ENCODE measurements at places on chromosomes 1 and 21.

DNA sequence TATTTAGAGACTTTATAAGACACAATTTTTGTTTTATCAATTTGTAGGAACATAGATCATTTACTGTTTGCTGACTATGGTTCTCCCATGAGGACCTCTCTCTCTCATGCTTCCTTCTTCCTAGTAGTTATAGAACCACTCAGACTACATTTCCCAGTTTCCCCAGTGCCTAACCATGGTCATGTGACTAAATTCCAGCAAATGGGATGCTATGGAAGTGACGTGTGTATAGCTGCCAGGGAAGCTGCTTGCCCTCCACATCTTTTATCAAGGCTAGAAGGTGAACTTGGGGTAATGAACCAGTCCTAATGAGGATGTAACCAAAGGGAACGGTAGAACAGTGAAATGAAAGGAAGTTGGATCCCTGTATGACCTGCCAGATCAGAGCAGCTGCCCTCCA, 184.0 kb downstream of the MIS18A start:
- DNase-seq, result no peak

GRCh38 chr1:186843226-186843625, 14.5 kb downstream of the PLA2G4A start:
- DNase-seq, result no peak

DNA sequence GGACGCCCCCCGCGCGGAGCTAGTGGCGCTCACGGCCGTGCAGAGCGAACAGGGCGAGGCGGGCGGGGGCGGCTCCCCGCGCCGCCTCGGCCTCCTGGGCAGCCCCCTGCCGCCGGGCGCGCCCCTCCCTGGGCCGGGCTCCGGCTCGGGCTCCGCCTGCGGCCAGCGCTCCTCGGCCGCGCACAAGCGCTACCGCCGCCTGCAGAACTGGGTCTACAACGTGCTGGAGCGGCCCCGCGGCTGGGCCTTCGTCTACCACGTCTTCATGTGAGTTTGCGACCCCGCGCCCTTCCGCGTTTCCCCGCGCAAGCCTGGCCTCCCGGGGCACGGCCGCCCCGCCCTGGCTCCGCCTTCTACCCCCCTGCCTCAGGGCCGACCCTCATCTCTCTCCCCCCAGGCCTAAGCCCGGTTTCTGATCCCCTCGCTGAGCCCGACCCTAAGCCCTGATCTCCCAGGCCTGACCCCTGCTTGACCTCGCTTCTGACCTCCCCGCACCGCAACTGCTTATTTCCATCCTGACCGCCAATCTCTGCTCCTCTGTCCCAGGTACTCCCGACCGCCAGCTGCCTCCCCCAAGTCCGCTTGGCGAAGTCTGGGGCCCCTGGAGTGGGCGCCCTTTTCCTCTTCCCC, 669 bp downstream of the KCNQ4 start:
- DNase-seq, result no peak

- DNase-seq, result no peak
Measured at GRCh38 chr1:171472183-171472647, 13.1 kb upstream of the PRRC2C start.

DNA sequence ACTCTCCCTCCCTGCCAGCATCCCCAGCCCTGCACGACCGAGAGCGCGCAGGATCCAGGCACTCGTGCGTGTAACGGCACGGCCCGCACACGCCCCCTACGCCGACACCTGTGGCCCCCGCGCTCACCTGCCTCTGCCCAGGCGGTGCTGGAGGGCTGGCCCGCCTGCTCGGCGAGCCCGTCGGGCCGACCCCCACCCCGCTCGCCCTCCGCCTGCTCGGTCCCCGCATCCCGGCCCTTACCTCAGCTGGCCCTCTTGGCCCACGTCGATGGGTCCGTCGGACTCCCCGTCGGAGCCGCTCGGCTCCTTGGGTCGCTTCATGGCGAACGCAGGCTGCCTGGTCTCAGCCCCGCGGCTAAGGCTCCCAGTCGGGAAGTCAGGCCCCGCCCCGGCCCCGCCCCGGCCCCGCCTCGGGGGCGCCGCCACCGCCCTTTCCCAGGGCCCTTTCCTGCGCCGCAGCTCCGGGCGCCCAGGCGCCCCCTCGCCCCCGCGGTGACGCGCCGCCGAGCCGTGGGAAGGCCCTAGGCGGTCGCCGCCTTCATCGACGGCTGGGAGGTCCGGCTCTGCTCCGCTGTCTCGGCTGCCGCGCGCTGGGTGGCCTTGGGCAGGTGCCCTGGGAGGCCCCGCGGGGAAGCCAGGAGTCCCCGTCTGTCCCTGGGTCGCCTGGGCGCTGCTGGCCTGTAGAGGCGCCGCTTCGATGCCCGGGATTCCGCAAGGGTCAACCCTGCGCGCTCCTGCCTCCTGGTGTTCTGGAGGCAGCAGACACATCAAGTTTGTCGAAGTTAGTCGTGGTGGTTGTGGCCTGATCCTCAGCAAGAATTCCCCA, at the start of gene HEYL:
TSS of gene HEYL (minus strand) at position 339 of the 826 bp plus-strand sequence. CDS start at position 321, 18 bp downstream.
- peak; percentile 78 for DNase-seq

- no peak for DNase-seq
Measured at GRCh38 chr1:7705908-7706216, 65.2 kb upstream of the VAMP3 start.

- DNase-seq, result no peak
Measured at GRCh38 chr1:28580722-28581530, 11.1 kb upstream of the RAB42 start.

- DNase-seq, result no peak
Measured at GRCh38 chr21:14673649-14674048, 127.5 kb upstream of the SAMSN1 start.

- DNase-seq, result no peak
Measured at GRCh38 chr21:27580276-27580675, 613.4 kb upstream of the ADAMTS5 start.

DNA sequence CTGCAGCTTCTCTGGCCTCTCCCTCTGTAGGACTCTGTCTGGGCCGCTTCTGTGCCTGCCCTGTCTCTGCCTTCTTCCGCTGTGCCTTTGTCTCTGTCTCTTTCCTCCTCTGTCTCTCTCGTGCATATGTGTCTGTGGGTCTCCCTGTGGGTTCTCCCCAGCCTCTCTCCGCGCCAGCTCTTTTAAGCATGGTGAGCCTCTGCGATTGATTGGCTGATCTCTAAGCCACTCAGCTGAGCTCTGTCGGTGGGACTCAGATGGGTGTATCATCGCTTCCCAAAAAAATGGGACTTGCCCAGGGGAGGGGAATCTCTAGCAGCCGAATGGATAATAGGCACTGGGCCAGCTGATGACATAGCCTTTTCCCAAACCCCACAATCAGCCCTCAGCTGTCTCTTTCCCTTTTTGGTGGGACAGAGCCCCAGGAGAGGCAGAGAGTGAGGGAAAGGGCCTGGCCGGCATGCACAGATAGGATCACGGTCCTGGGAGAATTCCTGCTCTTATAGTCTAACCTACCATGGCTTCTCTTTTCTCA, at the start of gene ADAMTS4:
TSS of gene ADAMTS4 (minus strand) at position 158 of the 535 bp plus-strand sequence. CDS start 427 bp downstream, outside the sequence.
- DNase-seq, result no peak

- no peak for DNase-seq
Measured at GRCh38 chr1:200332716-200333115, 77.1 kb downstream of the ZNF281 start.

DNA sequence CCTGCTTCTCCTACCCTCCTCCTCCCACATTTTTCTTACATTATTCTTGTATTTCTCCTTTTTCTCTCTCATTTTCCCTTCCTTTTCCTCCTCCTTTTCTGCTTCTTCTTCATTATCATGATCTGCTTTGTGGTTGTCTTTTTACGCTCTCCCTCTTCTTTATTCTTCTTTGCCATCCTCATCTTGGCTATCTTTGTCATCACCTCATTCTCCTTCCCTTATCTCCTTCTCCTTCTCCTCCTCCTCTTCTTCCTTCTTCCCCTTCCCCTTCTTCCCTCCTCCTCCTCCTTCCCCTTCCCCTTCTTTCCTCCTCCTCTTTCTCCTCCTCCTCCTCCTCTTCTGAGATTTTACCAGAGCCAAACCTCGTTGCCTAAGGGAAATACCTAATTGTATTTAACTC, 30.5 kb downstream of the RNF187 start:
- DNase-seq, result no peak

GRCh38 chr1:145858238-145858900, 512 bp downstream of the PIAS3 start:
- no peak for DNase-seq

DNA sequence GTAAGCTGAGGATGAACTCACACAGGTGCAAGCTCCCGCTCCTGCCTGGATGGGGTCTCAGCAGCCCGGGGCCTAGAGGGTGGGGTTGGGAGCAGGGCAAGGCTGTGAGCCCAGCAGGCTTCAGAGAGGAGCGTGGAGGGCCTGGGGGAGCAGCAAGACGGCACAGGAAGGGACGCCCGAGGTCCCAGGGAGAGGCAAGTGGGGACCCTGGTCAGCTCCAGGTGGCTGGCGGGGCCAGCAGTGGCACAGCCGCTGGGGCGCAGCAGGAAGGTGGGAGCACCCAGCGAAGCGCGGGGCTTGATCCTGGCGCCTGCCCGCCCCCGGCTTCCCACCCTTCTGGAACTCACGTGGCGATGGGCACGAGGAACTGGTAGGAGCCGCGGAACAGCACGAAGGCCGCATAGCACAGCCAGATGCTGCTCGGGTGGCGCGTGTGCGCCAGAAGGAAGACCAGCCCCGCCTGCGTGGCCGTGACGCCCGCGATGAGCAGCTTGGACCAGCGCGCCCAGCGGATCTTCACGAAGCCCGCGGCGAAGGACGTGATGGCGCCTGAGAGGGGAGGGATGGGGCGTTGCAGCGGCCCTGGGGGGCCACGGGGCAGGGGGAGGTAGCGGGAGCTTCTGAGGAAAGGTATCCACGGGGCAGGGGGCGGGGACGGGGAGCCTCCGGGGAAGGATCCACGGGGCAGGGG, 11.7 kb downstream of the SLC19A1 start:
- DNase-seq, result peak; percentile 44

GRCh38 chr1:9395018-9395417, 102.3 kb downstream of the SPSB1 start:
- no peak for DNase-seq

DNA sequence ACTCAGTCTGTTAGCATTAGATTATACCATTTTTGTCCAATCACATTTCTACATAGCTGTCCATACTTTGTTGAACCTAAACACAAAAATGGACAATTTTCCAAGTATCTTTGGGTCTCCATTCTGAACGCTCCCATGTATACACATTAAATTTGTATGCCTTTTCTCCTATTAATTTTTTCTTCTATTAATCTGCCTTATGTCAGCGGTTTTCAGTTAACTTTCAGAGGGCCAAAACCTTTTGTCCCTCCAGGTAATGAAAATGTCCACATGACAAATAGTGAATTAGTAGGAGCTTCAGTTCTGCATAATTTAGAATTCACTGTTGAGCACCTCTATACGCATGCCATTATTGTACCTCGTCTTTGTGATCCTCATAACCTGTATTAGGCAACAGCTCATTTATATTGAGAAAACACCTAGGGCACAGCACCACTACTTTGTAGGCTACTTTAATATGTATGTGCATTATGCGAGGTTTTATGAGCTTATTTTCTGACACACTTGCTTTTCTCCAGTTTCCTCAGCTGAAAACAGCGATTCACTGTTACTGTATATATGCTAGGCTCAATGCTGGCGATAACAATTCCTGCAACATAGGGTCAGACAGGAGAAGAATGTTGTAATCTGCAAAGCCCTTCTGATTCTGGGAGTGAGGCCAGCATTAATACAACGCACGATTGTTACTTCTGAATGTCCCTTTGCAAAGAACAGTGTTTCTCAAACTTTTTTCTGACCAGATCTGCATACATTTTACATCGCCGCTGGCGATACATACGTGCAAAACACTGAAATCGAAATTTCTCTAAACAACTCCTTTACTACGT, 1.1 kb upstream of the ABCD3 start:
- no peak for DNase-seq

DNA sequence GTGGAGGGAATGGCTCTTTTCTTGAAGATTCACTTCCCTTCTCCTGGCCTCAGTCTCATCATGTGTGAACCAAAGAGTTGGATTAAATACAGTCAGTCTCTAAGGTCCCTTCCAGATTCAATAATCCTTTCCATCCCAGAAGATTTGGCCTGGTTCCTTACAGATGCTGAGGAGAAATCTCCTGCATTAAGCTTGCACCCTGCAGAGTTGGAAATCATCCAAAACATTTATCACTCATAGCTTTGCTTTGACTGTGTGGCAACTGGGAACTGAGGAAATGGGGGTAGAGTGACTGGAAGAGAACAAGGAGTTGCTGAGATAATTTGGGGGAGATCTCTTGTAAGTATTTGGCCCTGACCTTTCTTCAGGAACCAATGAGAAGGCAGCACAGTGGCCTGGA, 220.5 kb upstream of the SGIP1 start:
- no peak for DNase-seq

DNA sequence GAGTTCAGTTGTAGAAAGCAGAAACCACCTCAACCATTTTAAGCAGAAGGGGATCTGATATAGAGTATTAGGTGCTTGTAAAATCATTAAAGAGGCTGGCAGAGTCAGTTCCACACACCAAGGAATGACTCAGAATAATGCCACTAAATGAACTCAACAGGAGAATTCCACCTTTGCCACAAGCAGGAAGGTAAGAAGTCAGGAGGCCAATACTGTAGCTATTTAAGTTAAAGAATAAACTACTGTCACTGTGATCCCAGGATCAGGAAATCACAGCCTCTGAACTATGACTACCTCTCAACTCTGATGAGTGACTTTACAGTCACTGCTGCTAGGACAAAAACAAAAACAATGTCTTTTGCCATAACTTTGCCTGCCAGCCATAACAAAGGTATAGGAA, 52.5 kb upstream of the PRMT6 start:
- DNase-seq, result no peak

DNA sequence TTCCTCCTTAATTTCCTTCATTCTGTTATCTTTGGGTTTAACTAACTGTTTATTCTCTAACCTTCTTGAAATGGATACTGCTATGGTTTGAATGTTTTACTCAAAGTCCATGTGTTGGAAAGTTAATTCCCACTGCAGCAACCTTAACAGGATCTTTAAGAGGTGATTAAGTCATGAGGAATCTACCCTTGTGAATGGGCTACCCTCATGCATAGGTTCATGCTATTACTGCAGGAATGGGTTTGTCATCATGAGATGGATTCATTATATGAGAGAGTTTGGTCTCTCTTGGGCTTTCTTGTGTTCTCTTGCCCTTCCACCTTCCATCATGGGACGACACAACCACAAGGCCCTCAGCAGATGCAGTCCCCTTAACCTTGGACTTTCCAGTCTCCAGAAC, 516.9 kb downstream of the ADGRL2 start:
- no peak for DNase-seq

- DNase-seq, result no peak
Measured at GRCh38 chr21:35925497-35925896, 134.8 kb downstream of the SETD4 start.

DNA sequence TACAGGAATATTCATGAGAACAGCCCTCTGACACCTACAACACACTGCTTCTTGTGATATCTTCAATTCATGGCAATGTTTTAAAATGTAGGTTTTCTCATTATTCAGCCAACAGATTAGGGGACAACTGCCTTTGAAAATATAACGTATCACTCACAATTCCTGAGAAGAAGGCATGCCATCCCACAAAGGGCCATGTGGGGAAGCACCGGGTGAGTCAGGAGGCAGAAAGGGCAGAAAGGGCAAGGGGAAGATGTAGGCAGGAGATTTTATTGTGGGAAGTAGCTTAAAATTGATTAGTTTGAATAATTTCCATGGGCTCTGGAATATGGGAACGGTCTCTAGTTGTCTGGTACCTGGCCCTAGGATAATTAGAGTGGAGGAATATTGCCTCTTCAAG, 165.7 kb downstream of the HHIPL2 start:
- DNase-seq, result no peak

GRCh38 chr21:29639366-29640079, 300.3 kb downstream of the GRIK1 start:
- no peak for DNase-seq

- DNase-seq, result no peak
Measured at GRCh38 chr1:69258842-69259241, 308.9 kb upstream of the LRRC7 start.

Data from activated naive CD4-positive, alpha-beta T cell treated with anti-CD3 and anti-CD28 coated beads, Interleukin-2, amount 50 U/mL, for 72 hours (primary cell).